Activated naive CD8-positive, alpha-beta T cell treated with anti-CD3 and anti-CD28 coated beads, Interleukin-2, amount 10 ng/mL, durations not matched to agents 7 days and 5 days (primary cell): ENCODE measurements at places on chromosomes 13 and 19.
A peak's percentile ranks its signal among the peaks of the same experiment; 100 is the strongest.

GRCh38 chr13:43516401-43516833 is 270.4 kb downstream of the ENOX1 start:
- H3K4me3 ChIP-seq: no peak overlapping the region
- H3K4me1 ChIP-seq: no peaks in the 10 kb centered on the region
- no peaks in the 10 kb centered on the region for H3K36me3 ChIP-seq
- no peak for DNase-seq

DNA sequence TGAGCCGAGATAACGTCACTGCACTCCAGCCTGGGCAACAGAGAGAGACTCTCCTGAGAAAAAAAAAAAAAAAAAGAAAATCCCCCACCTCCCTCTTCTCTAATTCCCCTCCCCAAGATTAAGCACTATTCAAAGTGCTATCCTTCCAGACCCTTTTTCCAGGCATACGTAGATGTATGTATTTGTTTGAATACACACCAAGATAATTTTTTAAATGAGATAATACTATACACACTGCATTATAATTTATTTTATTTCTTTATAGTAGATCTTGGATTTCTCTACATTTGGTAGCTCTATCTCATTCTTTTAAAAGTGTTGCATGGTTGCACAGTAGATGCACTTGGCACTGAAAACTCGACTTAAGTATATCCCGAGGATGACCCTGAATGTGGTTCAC is 32.5 kb downstream of the CAB39L start:
- no peak for DNase-seq
- H3K4me3 ChIP-seq: no peak overlapping the region
- no peaks in the 10 kb centered on the region for H3K36me3 ChIP-seq

GRCh38 chr19:21569494-21569865 is 64.1 kb downstream of the ZNF429 start:
- H3K27ac ChIP-seq: peak overlapping the region; percentile 97
- H3K4me3 ChIP-seq: peak overlapping the region; percentile 93
- H3K4me1 ChIP-seq: peaks cover 1% of the 10 kb centered on the region

DNA sequence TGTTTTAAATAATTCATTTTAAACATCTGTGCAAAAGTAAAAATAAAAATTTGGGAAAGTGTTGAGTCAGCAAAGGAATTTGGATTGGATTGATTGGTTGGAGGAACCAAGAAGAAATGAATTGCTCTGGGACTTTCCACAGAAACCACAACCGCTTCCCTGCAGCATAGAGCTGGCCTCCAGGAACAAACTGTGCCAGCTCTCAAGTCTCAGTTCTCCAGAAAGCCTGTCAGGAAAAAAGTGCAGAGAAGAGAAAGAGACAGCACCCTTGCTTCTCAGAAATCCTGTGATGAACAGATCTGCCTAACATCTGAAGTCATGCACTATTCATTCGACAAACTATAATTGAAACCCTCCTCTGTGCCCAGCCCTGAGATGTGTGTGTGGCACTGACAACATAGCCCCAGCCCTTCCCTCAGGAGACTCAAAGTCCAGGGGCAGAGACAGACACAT is 14.8 kb downstream of the LYPD3 start:
- H3K27ac ChIP-seq: no peak overlapping the region
- no peaks in the 10 kb centered on the region for H3K36me3 ChIP-seq
- H3K27me3 ChIP-seq: no peaks in the 10 kb centered on the region
- H3K4me1 ChIP-seq: peaks cover 6% of the 10 kb centered on the region

DNA sequence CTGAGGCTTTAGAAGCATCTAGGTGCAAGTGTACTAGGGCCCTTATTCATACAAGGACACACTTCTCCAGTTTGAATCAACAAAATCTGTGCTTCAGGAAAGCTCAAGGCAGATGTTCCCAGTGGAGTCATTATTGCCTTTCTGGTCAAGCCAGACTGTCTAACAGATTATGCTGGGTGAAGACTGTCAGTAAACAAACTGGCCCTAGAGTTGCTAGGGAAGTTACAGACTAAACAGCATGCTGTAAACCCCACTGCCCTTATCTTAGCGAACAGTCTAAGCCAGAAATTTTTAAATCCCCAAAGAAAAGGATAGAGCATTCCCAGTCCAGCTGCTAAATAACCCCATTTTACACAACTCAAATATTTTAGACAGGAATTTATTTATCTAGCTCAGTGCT is 1701.3 kb upstream of the PRR20A start:
- no peak overlapping the region for H3K27ac ChIP-seq
- no peak for DNase-seq
- H3K4me1 ChIP-seq: no peaks in the 10 kb centered on the region
- H3K36me3 ChIP-seq: no peaks in the 10 kb centered on the region
- H3K4me3 ChIP-seq: no peak overlapping the region

GRCh38 chr19:50427997-50428425 is 4.7 kb upstream of the MYBPC2 start:
- DNase-seq: no peak
- no peak overlapping the region for H3K27ac ChIP-seq
- peaks cover 26% of the 10 kb centered on the region for H3K27me3 ChIP-seq

DNA sequence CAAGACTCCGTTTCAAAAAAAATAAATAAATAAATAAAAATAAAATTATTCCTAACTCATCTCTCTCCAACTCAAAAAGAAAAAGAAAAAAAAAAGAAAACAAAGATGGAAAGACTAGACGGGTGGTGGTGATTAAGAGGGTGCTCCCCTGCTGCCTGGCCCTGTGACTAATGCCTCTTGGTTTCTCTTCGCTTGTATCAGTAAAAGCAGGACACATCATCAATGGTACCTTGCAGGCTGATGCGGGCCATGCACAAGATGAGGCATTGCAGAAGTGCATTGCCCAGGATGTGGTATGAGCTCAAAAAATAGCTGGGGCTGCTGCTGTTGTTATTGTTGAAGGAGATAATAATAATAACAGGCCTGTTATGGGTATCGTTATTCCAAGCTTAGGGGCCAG is 14.6 kb downstream of the ACER1 start:
- no peak overlapping the region for H3K27ac ChIP-seq
- no peak overlapping the region for H3K4me3 ChIP-seq
- peaks cover 1% of the 10 kb centered on the region for H3K36me3 ChIP-seq
- no peaks in the 10 kb centered on the region for H3K4me1 ChIP-seq
- no peak for DNase-seq
- no peaks in the 10 kb centered on the region for H3K27me3 ChIP-seq

GRCh38 chr13:53013113-53013512 is 15.5 kb upstream of the OLFM4 start:
- H3K27ac ChIP-seq: no peak overlapping the region
- no peak overlapping the region for H3K4me3 ChIP-seq
- H3K27me3 ChIP-seq: peaks cover 5% of the 10 kb centered on the region
- H3K4me1 ChIP-seq: no peaks in the 10 kb centered on the region
- no peak for DNase-seq

DNA sequence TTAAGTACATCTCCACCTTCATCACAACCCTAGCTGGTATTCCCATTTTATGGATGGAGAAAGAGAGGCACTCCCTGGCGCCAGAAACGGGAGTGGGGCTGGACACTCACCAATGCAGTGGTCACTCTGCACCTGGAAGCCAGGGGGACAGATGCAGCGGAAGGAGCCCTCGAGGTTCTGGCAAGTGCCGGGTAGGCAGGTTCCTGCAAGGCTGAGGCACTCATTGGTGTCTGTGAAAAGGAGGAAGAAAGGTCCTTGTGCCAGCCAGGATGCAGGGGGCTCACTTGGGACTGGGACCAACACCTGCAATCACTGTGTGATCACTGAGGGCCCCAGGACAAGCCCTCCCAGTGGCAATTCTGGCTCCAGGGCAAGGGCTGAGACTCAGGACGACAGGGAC is 41.8 kb downstream of the CCL25 start:
- H3K27ac ChIP-seq: no peak overlapping the region
- no peaks in the 10 kb centered on the region for H3K36me3 ChIP-seq
- H3K4me1 ChIP-seq: no peaks in the 10 kb centered on the region
- no peaks in the 10 kb centered on the region for H3K27me3 ChIP-seq

DNA sequence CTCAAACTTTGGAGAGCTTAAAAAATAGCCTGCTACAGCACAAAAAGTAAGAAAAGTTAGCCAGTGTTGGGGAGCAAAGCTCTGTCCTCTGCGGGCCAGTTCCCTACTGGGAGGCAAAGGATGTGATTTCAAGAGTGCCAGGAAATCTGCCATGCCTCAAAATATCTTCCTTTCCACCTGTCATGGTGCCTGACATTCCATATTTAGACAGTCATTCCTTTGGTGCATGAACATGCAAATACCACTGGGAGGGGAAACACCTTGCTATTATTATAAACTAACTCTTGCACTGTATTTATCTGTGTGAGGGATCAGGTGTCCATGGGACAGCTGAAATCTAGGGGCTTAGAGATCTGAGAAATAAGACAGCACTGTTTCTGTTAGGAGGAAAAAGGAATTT is 10.3 kb downstream of the FREM2 start:
- no peak overlapping the region for H3K27ac ChIP-seq
- H3K36me3 ChIP-seq: no peaks in the 10 kb centered on the region
- DNase-seq: no peak
- no peak overlapping the region for H3K4me3 ChIP-seq
- H3K27me3 ChIP-seq: no peaks in the 10 kb centered on the region

DNA sequence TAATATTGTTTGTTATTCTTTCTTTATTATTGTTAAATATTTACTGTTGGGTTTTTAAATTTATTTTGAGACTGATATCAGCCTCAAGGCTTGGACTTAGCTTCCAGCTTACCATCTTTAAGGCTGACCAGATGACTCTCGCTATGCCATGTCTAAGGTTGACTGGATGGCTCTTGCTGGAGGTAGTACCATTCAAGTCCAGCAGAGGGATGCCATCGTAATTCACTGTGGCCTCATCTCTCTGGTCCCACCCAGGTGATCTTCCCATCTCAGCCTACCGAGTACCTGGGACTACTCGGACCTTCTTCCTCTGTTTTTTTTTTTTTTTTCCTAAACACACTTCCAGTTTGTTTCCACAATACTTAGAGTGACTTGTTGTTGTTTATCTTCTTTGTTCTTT is 41.7 kb upstream of the ZNF91 start:
- H3K27ac ChIP-seq: no peak overlapping the region
- H3K4me1 ChIP-seq: no peaks in the 10 kb centered on the region
- H3K27me3 ChIP-seq: no peaks in the 10 kb centered on the region
- DNase-seq: no peak
- H3K36me3 ChIP-seq: peaks cover 3% of the 10 kb centered on the region
- no peak overlapping the region for H3K4me3 ChIP-seq

GRCh38 chr19:38360839-38361631 is 13.3 kb upstream of the PSMD8 start:
- H3K27ac ChIP-seq: no peak overlapping the region
- peak overlapping the region; percentile 89 for H3K4me3 ChIP-seq
- peaks cover 10% of the 10 kb centered on the region for H3K4me1 ChIP-seq
- DNase-seq: no peak
- peaks cover 44% of the 10 kb centered on the region for H3K27me3 ChIP-seq
- no peaks in the 10 kb centered on the region for H3K36me3 ChIP-seq

DNA sequence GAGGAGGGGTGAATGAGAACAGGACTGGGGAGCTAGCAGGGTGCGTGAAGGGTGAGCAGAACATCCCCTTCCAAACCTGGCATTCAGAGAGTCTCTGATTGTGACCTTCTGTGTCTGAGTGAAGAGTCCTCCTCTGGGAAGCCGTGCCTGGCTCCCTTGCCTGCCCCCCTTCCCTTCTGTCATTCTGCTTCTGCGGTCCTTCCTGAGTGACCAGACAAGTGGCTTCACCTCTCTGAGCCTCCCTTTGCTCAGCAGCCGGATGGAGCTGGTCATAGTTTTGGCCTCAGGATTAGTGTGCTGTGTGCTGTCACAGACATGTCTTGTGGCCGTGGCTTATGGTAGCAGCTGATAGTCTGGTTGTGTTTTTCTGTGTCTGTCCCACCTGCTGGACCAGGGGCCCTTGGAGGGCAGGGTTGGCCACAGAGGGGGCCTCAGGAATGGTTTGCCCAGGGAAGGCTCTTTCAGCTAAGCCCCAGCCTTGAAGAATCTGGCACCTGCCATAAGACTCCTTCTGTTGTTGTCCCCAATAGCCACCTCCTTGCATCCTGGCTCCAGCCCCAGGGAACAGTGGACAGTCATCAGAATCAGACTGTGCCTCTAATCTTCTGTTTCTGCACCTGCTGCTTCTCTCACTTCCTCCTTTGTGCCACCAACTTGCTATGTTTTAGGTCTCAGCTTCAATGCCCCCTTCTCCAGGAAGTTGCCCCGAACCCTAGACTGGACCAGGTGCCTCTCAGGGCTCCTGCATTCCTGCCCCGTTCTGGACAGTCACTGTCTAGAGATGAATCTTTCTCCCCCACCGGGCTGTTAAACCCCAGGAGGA is 5.9 kb downstream of the CLPTM1 start:
- H3K4me3 ChIP-seq: no peak overlapping the region
- DNase-seq: no peak
- H3K4me1 ChIP-seq: peaks cover 26% of the 10 kb centered on the region
- no peak overlapping the region for H3K27ac ChIP-seq
- H3K36me3 ChIP-seq: peaks cover 16% of the 10 kb centered on the region
- H3K27me3 ChIP-seq: no peaks in the 10 kb centered on the region

DNA sequence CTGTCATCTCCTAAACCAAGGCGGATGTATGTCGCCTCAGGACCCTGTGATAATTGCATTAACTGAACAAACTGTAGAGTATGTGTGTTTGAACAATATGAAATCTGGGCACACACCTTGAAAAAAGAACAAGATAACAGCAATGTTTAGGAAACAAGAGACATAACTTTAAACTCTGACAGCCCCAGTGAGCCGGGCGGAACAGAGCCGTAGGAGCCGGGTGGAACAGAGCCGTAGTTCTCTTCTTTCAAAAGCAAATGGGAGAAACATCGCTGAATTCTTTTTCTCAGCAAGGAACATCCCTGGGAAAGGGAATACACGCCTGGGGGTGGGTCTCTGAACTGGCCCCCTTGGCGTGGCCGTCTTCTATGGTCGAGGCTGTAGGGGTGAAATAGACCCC is 31.8 kb upstream of the ZNF675 start:
- no peak for DNase-seq
- peaks cover 3% of the 10 kb centered on the region for H3K27me3 ChIP-seq
- peaks cover 4% of the 10 kb centered on the region for H3K4me1 ChIP-seq
- H3K36me3 ChIP-seq: peaks cover 3% of the 10 kb centered on the region

DNA sequence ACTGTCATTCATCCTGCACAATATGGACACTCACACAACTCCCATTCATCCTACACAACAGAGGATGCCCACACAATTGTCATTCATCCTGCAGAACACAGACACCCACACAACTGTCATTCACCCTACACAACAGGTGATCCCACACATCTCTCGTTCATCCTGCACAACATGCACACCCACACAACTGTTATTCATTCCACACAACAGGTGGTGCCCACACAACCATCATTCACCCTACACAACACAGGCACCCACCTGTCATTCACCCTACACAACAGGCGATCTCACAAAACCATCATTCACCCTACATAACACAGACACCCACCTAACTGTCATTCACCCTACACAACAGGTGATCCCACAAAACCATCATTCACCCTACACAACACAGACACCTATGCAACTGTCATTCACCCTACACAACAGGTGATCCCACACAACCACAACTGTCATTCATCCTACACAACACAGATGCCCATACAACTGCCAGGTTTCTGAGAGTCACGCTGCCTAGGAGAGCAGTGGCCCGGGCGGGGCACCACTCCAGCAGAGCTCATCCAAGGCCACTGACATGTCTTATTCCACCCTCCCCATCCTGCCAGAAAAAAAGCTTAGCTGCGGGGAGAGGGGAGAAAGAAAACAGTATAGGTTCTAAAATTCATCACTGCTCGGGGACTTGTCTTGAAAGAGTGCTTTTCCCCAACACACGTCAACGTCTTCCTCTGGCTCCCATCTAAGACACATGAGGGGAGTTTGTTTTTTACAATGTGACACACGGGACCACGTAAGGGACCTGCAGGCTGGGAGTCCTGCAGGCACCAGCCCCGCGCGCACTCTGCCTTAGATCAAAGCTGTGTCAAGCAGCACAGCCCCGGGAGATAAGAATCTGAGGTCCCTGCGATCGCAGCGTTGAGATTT is 44.0 kb downstream of the KLF2 start:
- H3K36me3 ChIP-seq: peaks cover 3% of the 10 kb centered on the region
- peaks cover 51% of the 10 kb centered on the region for H3K4me1 ChIP-seq
- peaks cover 13% of the 10 kb centered on the region for H3K27me3 ChIP-seq
- H3K4me3 ChIP-seq: no peak overlapping the region
